NCI-H460 (cell line): ENCODE measurements at places on chromosomes 6 and 20.

DNA sequence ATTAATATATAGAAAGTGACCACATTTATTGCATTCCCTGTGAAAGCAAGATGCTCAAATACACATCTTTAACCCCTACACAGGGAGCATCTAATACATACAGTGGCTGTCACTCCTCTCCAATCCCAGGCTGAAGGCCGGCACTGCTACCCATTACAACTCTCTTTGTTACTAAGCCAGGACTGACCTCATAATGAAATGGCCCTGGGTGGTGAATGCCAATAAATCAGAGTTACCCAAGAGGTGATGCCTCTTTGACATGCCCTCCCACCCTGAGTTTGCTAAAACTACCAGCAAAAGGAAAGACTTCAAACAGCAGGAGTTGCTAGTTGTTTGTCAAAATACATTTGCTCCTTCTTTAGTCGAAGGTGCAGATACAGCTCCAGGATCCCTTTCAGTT is 214.2 kb downstream of the FOXA2 start:
- no peak for DNase-seq

DNA sequence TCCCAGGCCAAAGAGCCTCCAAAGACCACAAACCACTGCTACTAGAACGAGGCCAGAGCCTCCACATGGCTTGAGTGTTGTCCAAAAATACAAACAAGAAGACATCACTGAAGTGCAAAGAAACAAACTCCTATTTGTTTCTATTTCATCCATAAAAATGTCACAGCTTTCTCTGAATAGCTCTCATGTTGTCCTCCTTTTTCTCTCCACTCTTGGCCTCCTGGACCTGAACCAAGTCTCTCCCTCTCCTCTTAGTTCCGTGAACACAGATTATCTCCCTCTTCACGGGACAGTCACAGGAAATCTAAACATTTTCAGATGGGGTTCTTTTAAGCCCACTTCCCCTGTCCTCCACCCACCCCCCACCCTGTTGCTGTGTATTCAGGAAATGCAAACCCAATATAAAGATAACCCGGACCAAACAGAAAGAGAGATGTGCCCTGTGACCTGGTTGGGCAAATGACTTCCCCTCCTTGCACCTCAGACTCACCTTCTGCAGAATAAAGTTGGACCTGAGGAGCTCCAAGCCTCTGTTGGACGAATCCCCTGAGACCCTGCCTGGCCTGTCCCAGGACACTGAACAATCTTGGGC is 75.8 kb upstream of the MRPS10 start:
- DNase-seq: no peak

DNA sequence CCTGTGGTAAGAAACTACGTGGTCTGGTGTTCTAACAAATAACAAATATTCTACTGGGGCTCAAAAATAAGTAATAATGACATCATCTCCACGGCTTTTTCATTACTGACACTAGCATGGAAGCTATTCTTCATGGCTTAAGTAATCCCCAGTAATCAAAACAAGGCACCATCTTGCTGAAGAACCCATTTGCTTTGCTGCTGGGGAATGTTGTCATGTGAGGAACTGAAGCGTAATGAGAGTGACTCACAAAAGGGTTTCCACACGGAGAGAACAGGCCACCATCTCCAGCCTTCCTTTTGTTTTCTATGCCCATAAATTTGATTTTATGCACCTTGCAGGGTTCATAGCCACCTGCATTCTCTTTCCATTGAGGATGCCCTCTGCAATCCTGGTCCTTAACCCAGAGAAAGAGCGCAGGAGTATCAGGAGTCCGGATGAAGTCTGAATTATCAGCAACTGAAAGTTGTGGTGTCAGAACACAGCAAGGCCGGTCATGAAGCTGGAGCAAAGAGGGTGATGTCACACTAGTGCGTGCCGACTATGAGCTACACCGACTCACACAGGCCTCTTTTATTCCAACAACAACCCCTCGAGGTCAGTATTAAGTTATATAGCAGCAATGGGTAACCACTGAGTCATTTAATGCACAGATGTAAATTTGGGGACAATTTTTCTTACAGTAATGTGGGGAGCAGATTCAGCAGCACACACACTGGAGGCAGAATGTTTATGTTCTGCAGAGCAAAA is 173.7 kb upstream of the SSTR4 start:
- no peak for DNase-seq

- no peak for DNase-seq
Observed at GRCh38 chr20:61482056-61482887, 230.2 kb downstream of the CDH4 start.

GRCh38 chr6:26592649-26593048 is 4.1 kb upstream of the ABT1 start:
- DNase-seq: no peak
